Femur (tissue), 1 donor: ENCODE measurements at places on chromosomes 5 and 9.

- DNase-seq: no peak
Measured at GRCh38 chr9:81374459-81375186, 314.7 kb downstream of the TLE1 start.

GRCh38 chr5:65150599-65151304, 331.0 kb downstream of the ADAMTS6 start:
- no peak for DNase-seq

GRCh38 chr9:38478211-38478610, 54.0 kb upstream of the IGFBPL1 start:
- no peak for DNase-seq

GRCh38 chr5:145554399-145554798, 280.7 kb downstream of the PRELID2 start:
- no peak for DNase-seq
